ENCODE measurements at places on chromosomes 7 and 10.

GRCh38 chr7:56287429-56288138 lies 171.4 kb upstream of the NUPR2 start:
- peak; percentile 1 for DNase-seq

DNA sequence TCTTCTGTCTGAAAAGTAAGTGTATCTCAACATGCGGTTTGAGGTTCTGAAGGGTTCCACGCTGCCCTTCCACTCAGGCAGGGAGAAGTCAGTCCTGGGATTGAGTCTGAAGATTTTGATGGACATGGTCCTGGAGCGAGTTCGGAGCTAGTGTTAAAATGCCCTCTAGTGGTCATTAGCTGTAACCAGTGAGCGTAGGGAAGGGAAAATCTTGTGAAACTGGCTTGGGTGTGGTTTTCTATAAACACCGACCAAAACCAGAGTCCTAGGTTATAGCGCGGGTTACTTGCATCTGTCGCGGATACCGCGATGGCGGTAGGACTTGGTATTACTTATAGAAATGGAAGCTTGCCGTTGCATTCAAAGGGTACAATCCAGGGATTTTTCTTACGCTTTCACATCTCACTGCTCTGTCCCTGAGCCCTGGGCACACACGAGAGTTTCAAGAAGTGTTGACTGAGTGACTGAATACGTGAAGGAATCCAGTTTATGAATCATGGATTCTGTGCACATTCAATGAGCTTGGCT lies 348.2 kb upstream of the C7orf33 start:
- DNase-seq: peak; percentile 65

DNA sequence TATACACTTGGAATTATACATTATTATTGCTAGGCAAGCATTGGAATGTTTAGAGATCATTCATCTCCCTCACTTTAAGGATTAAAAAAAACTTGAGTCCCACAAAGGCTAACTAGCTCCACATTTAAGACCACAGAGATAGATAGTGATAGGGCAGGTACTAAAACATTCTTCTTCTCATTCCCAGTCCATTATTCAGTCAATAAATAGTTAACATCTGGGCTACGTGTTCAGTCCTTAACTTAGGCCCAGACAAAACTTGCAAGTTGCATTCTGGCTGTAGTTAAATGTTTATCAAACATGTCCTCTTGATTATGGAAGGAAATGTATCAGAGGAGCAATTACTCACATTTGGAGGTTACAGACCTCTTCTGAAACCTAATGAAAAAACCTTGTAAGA lies 2.4 kb downstream of the GNG11 start:
- no peak for DNase-seq

DNA sequence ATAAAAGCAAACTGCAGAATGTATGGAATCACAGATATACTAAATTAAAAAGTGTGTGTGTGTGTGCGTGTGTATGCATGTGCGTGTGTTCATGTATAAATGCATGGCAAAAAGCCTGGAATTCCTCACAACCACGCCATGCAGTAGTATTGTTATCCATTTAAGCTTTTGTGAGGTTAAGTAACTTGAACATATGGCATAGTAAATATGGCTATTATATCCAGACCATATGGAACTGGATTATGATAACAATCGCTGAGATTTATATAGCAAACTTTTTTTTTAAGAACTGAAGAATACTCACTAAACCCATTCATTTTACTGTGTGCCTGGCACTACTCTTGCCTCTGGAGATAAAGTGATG lies 22.3 kb upstream of the NANOS1 start:
- no peak for DNase-seq

GRCh38 chr7:1555046-1555812 lies 776 bp downstream of the TMEM184A start:
- DNase-seq: peak; percentile 81

DNA sequence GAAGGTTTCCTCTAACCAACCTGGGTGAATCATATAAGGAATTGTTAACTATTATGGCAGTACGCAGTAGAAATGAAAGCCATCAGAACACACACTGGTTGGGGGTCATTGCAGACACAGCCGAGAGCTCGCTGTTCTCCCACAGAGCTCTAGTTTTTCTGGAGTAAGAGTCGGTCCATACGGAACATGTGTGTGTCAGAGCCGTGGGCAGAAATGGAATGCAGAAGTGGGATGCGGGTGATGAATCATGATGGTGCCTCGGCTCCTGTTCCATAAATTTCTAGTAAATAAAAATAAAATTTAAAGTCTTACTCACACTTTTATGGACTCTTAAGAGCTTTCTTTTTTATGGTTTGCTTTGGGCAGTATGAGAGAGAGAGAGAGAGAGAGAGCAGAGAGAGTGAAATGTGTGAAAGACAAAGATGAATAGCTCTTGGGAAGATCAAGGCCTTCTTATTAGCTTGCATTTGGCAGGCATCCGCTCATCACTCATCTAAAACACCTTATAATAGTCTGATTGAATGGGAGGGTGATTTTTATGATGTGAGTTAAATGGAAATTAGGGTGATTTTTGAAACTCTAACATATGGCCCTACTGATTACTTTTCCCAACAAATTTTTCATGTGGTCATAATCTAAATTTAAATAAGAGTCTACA lies 98.8 kb upstream of the PFKP start:
- no peak for DNase-seq
